Suprapubic skin (tissue), 4 donors: ENCODE measurements at places on chromosomes 2 and 18. TPM values are rescaled to one million over a fixed set of nuclear protein-coding genes. Genes with fewer than 3 reads are reported as not detected.

DNA sequence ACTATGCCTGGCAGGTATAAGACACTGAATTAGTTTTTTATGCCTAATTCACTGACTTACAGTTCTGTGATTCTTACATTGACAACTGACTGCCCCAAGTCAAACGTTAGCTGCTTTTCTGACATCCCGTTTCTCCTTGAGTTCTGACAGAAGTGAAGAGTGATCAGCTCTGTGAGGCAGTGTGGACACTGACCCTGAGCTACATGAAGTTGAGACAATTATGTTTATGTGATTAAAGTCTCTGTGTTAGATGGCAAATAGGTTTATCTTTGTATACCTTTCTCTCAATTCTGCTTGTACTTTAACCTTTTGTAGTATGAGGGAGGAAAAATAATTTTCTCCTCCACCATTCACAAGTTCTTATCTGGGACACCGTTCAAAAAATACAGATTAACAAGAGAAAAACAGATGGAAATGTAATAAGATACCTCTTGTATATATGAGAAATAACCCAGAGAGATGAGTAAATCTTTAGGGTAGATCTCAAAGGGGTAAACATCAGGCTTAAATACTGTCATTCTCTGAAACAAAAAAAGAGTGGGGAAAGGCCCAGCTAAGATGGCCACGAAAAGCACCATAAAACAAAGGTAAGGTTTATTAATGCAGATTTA lies 85.4 kb upstream of the B3GNT2 start:
- DNase-seq: no peak

Gene TP53I3
- 12.9 TPM for total RNA-seq

Gene REG1A
- total RNA-seq: not detected

Gene PLEKHB2
- 53.3 TPM for total RNA-seq
